DND-41 (cell line): ENCODE measurements at places on chromosomes 4 and X.

DNA sequence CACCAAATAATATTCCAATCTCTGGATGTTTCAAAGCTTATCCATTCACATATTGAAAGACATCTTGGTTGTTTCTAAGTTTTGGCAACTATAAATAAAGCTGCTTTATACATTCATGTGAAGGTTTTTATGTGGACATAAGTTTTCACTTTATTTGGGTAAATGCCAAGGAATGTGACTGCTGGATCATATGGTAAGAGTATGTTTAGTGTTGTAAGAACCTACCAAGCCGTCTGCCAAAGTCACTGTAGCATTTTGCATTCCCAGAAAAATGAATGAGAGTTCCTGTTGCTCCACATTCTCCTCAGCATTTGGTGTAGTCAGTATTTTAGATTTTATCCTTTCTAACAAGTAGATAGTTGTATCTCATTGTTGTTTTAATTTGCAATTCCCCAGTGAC lies 1047.7 kb downstream of the C4orf33 start:
- DNase-seq = no peak

GRCh38 chr4:168841000-168841671 lies 168.9 kb downstream of the CBR4 start:
- no peak for DNase-seq

- no peak for DNase-seq
Measured at GRCh38 chrX:132452911-132453550, 35.8 kb downstream of the MBNL3 start.

DNA sequence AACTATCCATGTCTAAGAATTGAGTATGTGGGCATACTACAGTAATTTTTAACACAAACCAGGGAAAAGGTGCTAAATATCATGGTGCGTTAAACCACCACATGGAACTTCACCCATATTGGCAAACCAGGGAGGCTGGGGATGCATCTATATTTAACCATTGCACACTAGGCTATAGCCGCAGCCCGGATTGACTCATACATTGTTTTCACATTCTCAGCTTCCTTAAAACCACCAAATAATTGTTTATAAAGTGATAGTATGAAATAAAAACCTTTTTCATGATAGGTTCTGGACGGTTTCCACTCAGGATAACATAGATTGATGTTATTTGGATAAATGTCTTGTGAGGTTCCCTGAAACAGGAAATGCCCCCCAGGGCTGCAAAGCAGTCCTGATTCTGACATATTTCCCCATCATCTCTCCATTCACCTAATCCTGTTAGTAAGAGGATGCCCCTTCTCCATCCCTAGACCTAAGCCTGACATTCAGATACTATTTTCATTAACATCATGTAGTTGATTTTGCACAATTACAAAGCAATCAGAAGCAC lies 7.9 kb downstream of the COL25A1 start:
- DNase-seq = no peak

GRCh38 chrX:149495573-149496071 lies 9.5 kb downstream of the IDS start:
- DNase-seq = no peak

- no peak for DNase-seq
Measured at GRCh38 chr4:78237360-78237759, 180.2 kb downstream of the FRAS1 start.

DNA sequence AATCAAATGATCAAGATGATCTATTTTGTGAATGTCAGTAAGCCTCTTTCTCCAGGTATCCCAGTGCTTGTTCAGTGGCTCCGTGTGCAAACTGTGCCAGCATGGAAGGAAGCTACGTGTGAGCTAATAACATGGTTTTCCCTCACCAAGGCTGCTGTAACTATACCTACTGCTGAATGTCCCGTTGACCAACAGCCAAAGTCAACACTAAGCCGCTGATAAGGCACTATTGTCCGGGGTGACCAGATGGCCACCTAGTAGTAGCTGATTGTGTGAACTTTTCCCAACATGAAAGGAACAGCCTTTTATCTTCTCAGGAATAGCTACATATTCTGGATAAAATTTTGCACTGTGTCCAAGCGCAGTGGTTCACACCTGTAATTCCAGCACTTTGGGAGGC lies 58.0 kb upstream of the ABCG2 start:
- DNase-seq = no peak

GRCh38 chr4:108010167-108010566 lies 20.5 kb downstream of the HADH start:
- no peak for DNase-seq

- DNase-seq = no peak
Measured at GRCh38 chrX:109952985-109953905, 49.7 kb upstream of the TMEM164 start.

DNA sequence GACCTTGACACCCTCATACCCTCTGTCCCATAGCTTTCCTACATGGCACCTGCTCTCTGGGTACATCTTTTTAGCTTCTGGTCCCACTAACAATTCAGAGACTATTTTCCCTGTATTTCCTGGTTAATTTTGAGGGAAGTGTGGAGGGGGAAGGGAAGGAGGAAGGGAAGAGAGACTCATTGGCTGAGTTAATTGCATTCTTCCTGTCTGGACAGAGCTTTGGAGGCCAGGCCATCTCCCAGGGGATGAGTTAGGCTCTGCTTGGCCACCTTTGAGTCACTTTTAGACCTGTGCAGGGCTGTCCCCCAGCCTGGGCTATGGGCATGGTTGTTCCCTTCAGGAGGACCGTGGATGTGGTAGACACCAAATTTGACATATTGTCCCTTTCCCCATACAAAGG lies 167.9 kb upstream of the PGRMC2 start:
- DNase-seq = no peak

DNA sequence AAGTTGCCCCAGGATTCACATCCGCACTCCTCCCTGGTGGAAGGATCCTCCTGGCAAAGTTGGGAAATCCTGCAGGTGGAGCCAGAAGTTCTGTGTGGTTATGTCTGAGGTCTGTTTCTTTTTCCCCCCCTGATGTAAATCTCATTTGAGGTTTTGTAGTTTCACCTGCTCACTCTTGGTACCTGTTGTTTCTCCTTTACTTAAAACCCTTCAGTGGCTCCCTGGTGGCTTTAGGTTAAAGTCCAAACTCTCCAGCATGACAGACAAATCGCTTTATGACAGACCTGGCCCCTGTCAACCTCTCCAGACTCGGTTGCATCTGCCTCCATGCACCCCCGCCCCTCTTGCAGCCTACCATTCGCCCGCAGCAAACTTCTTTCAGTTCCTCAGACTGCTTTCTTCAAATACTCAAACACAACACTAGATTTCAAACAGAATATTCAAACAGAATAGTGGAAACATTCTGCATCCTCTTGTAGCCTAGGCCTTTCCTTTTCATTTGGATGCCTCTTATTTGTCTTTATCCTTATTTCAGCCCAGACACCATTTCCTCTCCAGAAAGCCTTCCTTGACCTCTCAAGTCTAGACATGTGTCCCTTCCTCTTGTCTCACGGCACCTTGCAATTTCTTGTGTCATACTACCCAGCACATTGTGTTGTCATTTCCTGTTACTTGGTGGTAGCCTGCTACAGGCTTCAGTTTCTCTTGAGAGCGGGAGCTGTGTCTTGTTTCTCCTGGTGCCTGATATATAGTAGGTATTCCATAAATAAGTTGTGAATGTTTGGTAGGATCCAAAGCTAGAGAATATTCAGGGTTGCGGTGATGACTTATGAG lies 24.8 kb downstream of the IL13RA1 start:
- no peak for DNase-seq

DNA sequence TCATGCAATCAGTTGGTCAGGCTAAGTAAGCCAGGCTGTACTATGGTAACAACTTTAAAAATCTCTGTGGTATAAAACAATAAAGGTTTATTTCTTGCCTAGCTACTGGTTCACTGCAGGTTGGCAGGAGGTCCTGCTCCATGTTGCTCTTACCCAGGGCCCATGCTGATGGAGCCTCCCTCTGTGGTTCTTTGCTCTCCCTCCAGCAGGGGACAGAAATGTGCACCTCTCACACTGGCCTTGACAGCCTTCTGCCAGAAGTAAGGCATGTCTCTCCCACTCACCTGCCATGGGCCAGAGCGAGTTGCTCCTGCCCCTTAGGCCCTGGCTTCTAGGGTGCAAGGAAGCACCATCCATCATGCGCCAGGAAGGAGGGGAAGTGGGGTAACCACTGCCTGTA lies 31.1 kb downstream of the CLDN22 start:
- no peak for DNase-seq

GRCh38 chr4:158302076-158302866 lies 92.0 kb downstream of the TMEM144 start:
- DNase-seq = no peak

- DNase-seq = no peak
Measured at GRCh38 chr4:4267981-4268380, 20.0 kb upstream of the TMEM128 start.

GRCh38 chrX:137855490-137855889 lies 289.6 kb downstream of the ZIC3 start:
- no peak for DNase-seq

GRCh38 chr4:4362991-4363697 lies 23.8 kb upstream of the NSG1 start:
- no peak for DNase-seq

- no peak for DNase-seq
Measured at GRCh38 chrX:16771483-16772398, 14.5 kb upstream of the TXLNG start.

- no peak for DNase-seq
Measured at GRCh38 chr4:100728861-100729260, 211.0 kb upstream of the EMCN start.

DNA sequence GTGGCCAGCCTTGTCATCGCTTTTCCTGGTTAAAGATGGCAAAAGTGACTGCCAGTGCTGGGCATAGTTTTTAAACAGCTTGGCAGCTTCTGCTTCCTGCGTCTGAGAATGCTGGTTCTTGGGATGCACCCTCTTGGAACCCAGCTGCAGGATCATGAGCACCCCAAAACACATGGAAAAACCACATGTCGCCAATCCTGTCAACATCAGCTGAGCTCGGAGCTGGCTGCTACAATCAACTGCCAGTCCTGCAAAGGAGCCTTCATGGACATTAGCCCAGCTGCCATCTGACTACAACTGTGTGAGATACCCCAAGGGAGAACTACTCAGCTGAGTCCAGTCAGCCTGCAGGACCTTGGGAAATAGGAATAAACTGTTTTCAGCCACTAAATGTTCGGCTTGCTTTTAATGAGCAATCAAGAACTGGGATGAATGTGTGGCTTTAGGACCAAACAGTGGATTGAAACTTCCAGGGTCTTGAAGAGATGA lies 31.0 kb downstream of the OSTC start:
- DNase-seq = no peak

DNA sequence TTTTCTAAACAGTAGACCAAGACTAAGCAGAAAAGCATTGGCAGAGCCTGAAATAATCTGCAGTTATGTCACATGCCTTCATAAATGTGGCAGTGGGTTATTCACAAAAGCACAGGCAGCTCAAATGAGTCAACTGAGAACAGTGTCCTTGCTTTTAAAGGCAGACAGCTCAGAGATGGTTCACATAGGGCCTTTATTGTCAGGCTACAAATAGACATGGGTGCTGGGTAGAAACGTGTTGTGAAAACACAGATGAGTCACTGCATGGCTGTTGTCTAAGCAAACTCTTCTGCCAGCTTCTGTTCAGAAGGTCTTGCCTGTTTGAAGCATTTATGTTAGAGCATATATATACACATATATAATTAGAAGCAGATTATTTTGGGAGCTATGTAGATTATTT lies 118.0 kb downstream of the SLC4A4 start:
- no peak for DNase-seq
